SK-N-SH (cell line): ENCODE measurements at places on chromosomes 1 and 21. TPM values are rescaled to one million over a fixed set of nuclear protein-coding genes. Genes with fewer than 3 reads are reported as not detected.

DNA sequence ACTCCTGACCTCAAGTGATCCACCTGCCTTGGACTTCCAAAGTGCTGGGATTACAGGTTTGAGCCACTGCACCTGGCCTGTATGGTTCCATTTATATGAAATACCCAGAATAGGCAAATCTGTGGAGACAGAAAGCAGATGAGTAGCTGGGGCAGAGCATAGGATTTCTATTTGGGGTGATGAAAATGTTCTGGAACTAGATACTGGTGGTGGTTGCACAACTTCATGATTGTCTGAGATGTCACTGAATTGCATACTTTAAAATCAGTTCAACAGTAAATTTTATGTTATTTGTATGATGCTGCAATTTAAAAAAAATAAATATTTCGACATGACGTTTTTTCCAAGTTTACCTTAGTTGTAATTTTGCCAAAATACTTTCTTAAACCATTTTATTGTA lies 23.9 kb downstream of the ITSN1 start:
- H3K36me3 ChIP-seq = peaks cover 8% of the 10 kb centered on the region
- H3K27me3 ChIP-seq = no peaks in the 10 kb centered on the region
- no peak overlapping the region for H3K27ac ChIP-seq

GRCh38 chr1:99704356-99704816 lies 58.5 kb downstream of the PALMD start:
- no peaks in the 10 kb centered on the region; the same call in 1 of the 2 replicates for H3K4me1 ChIP-seq
- no peaks in the 10 kb centered on the region for H3K27me3 ChIP-seq
- no peak for DNase-seq
- H3K4me3 ChIP-seq = no peak overlapping the region
- H3K27ac ChIP-seq = no peak overlapping the region

GRCh38 chr1:30741239-30741894 lies 16.2 kb downstream of the LAPTM5 start:
- DNase-seq = no peak
- H3K4me3 ChIP-seq = no peak overlapping the region
- H3K27me3 ChIP-seq = no peaks in the 10 kb centered on the region
- no peaks in the 10 kb centered on the region for H3K36me3 ChIP-seq
- H3K4me1 ChIP-seq = no peaks in the 10 kb centered on the region
- H3K27ac ChIP-seq = no peak overlapping the region

DNA sequence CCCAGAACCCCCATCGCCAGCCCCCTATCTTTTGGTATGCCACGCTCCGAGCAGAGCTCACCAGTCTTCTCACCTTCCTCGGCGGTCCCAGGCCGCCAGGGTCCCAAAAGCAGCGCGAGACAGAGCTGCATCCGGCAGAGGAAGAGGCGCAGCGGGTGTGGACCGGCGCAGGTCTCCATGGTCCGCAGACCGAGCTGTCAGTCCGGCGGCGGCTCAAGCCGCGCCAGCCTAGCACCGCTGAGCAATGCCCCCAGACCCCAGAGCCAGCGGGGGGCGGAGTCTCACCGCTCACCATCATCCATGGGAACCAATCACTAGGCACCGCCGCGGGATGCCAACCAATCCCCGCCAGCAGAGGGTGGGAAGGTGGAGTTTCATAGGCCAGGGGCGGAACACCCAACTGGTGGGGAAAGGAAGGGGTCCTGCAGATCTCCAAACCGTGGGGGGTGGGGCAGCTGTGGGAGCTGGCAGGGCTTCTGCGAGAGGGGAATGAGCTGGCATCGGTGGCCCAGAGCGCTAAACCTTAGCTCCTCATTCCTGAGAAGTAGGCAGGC lies at the start of gene EPHA10:
EPHA10 (minus strand) TSS at position 233 of the 554 bp plus-strand sequence; CDS start at position 179, 54 bp downstream.
- peak within 1 kb of the TSS; percentile 42 for H3K4me3 ChIP-seq
- H3K27ac ChIP-seq = no peak within 1 kb of the TSS; the same call in 1 of the 2 replicates
- H3K36me3 ChIP-seq = no peaks in the 10 kb centered on the region
- peaks cover 13% of the 10 kb centered on the region; the same call in 1 of the 2 replicates for H3K4me1 ChIP-seq
- H3K27me3 ChIP-seq = peaks cover 40% of the 10 kb centered on the region

- H3K4me1 ChIP-seq = peaks cover 14% of the 10 kb centered on the region
- no peak overlapping the region for H3K27ac ChIP-seq
- peaks cover 50% of the 10 kb centered on the region for H3K36me3 ChIP-seq
- H3K4me3 ChIP-seq = no peak overlapping the region
Measured at GRCh38 chr1:54402896-54403295, 3.3 kb downstream of the SSBP3 start.

GRCh38 chr1:39394598-39394997 lies 96.8 kb upstream of the BMP8A start:
- H3K4me1 ChIP-seq = peaks cover 74% of the 10 kb centered on the region
- DNase-seq = no peak
- no peak overlapping the region for H3K4me3 ChIP-seq
- no peaks in the 10 kb centered on the region for H3K27me3 ChIP-seq
- H3K27ac ChIP-seq = peak overlapping the region; percentile 97
- peaks cover 6% of the 10 kb centered on the region for H3K36me3 ChIP-seq

- H3K4me1 ChIP-seq = peaks cover 41% of the 10 kb centered on the region
- H3K4me3 ChIP-seq = peak overlapping the region; percentile 53
Measured at GRCh38 chr1:25800703-25801377, 847 bp downstream of the SELENON start.

The ARMH1 gene
- 6.6 and 10.5 TPM in 2 replicates for polyA plus RNA-seq

The MRTO4 gene
- polyA plus RNA-seq = 48.4 and 55.2 TPM in 2 replicates

The BEST4 gene
- 0.08 and 0.12 TPM in 2 replicates for polyA plus RNA-seq

The BACE2 gene
- 21.8 and 23.4 TPM in 2 replicates for polyA plus RNA-seq

DNA sequence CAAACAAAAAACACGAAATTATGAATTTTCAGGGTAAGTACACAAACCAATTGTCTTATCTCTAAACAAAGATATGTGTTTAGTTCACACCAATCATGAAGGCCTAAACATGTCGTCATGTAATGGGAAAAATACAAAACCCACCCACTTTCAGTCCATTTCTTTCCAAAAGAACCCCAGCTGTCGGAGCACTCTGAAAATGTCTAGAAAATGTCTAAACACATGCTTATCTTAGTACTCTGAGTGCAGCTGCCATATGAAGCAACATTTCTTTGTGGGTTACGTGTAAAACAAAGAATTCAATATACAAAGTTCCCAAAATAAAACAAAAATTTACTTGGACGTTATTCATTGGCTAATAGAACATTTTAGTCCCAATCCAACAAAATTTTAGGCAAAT lies 22.7 kb downstream of the SERBP1 start:
- no peaks in the 10 kb centered on the region for H3K27me3 ChIP-seq
- H3K36me3 ChIP-seq = peaks cover 57% of the 10 kb centered on the region
- no peak overlapping the region for H3K4me3 ChIP-seq
- no peaks in the 10 kb centered on the region; the same call in 1 of the 2 replicates for H3K4me1 ChIP-seq

GRCh38 chr1:89706700-89707012 lies 73.7 kb downstream of the LRRC8C start:
- peaks cover 9% of the 10 kb centered on the region for H3K4me1 ChIP-seq
- no peaks in the 10 kb centered on the region for H3K27me3 ChIP-seq
- no peaks in the 10 kb centered on the region for H3K36me3 ChIP-seq
- no peak overlapping the region for H3K4me3 ChIP-seq
- no peak overlapping the region; the same call in 1 of the 2 replicates for H3K27ac ChIP-seq

GRCh38 chr1:162908780-162909179 lies 47.8 kb upstream of the CCDC190 start:
- H3K4me1 ChIP-seq = peaks cover 31% of the 10 kb centered on the region
- no peak for DNase-seq
- peak overlapping the region; percentile 99 for H3K27ac ChIP-seq
- no peaks in the 10 kb centered on the region for H3K27me3 ChIP-seq
- H3K36me3 ChIP-seq = no peaks in the 10 kb centered on the region

- peaks cover 59% of the 10 kb centered on the region for H3K36me3 ChIP-seq
- H3K27me3 ChIP-seq = no peaks in the 10 kb centered on the region
- no peak overlapping the region for H3K4me3 ChIP-seq
- H3K27ac ChIP-seq = peak overlapping the region; percentile 34; the same call in 1 of the 2 replicates
- no peaks in the 10 kb centered on the region for H3K4me1 ChIP-seq
Measured at GRCh38 chr1:180042988-180043622, 88.5 kb downstream of the CEP350 start.

The MROH9 gene
- polyA plus RNA-seq = 0.24 and 0.26 TPM in 2 replicates

DNA sequence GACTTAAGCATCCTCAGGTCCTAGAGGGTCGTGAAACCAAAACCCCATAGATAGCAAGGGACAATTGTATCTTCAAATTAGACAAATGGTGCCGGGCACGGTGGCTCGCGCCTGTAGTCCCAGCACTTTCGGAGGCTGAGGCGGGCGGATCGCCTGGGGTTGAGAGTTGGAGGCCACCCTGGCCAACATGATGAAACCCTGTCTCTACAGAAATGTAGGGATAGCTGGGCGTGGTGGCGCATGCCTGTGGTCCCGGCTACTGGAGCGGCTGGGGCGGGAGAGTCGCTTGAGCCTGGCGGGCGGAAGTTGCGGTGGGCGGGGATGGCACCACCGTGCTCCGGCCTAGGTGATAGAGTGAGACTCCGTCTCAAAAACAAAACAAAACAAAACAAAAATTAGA lies 780.6 kb downstream of the BRINP3 start:
- no peak overlapping the region for H3K27ac ChIP-seq
- no peaks in the 10 kb centered on the region for H3K27me3 ChIP-seq
- DNase-seq = no peak
- no peak overlapping the region for H3K4me3 ChIP-seq
- H3K4me1 ChIP-seq = no peaks in the 10 kb centered on the region

DNA sequence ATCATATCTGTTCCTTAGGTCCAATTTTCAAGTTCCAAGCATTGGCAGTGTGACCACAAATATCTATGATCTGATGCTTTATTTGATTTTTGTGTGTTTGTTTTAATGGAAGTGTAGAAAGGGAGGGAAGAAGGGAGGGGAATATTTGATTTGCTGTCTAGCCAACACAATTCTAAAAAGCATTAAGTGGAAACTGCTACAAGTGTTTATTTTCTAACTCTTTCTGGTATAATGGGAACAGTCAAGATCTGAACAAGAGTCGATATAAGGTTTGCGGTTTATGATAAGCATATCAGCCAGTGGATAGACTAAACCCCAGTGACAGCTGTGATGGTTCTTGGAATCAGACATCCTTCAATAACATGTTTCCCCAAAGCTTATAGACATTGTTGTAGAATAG lies 267.8 kb upstream of the SNX7 start:
- H3K27me3 ChIP-seq = no peaks in the 10 kb centered on the region
- H3K36me3 ChIP-seq = no peaks in the 10 kb centered on the region
- H3K4me1 ChIP-seq = peaks cover 14% of the 10 kb centered on the region
- H3K4me3 ChIP-seq = no peak overlapping the region
- no peak for DNase-seq
- no peak overlapping the region for H3K27ac ChIP-seq

The DCLRE1B gene
- 3.0 and 3.3 TPM in 2 replicates for polyA plus RNA-seq

The RNF186 gene
- not detected in 2 replicates for polyA plus RNA-seq

DNA sequence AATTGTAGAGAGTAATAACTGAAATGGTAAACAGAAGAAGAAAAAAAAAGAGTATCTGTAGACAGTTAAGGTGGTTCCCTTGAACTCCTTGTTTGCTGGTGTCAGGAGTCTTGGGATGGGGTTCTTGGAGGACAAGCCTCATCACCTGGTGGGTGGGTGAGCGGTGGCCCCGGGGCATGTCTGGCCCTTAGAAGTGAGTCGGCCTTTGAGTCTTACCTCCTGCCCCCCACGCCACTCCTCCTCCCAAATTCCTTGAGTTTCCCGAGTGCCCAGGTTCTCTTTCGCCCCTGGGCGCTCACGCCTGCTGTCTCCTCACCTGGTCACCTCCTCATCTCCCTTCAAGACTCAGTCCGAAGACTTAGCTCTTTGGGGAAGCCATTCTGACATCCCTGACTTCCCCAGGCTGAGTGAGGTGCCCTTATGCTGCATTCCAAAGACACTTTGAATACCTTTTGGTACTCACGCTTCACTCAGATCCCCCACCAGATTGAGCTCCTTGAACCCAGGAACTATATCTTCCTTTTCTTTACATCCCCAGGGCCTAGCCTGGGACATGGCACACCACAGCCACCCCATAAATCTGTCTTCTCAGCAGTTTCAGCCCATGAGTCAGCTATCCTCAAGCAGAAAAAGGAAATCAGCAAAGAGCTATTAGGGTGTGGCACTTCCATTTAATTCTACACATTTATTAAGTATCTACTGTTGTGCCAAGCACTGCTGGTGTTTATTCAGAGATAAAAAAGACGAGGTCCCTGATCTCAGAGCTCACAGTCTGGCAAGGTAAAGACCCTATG lies 13.5 kb upstream of the IKBKE start:
- H3K4me3 ChIP-seq = no peak overlapping the region
- H3K36me3 ChIP-seq = peaks cover 65% of the 10 kb centered on the region
- no peak overlapping the region for H3K27ac ChIP-seq
- H3K27me3 ChIP-seq = no peaks in the 10 kb centered on the region
- H3K4me1 ChIP-seq = peaks cover 33% of the 10 kb centered on the region

DNA sequence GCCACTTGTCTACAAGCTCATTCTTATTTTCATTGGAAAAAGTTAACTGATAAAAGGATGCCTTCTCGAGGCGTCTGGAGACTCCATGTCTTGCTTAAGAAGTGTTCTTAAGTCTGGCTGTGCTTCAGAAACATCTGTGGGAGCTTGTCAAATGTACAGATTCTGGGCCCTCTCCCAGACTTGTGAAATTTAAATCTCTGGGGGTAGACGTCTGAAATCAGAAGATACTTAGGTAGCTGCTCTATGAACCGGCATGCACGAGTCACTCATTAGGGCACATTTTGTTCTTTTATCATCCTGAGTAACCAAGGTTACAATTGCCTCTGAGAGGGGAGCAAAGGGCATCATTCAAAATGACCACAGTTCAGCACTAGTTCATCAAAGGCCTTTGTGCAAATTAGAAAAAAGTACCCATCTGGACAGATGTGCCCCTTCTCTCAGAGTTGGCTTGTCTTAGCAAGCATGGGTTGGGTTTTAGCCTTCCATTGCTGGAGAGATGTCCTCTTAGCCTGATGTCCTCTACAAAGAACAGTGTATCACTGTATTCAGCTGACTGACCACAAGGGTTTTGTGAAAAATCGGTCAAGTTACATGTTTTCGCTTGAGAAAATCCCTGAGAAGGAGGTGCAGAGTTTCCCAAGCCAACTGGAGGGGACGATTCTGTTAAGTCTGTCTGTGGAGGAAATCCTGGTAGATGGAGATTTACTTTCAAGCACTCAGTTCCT lies 156.9 kb downstream of the ASTN1 start:
- no peak for DNase-seq
- no peak overlapping the region for H3K4me3 ChIP-seq
- H3K27ac ChIP-seq = no peak overlapping the region
- H3K27me3 ChIP-seq = no peaks in the 10 kb centered on the region
- H3K36me3 ChIP-seq = no peaks in the 10 kb centered on the region
- no peaks in the 10 kb centered on the region for H3K4me1 ChIP-seq

GRCh38 chr1:91526496-91526895 lies 25.8 kb downstream of the CDC7 start:
- H3K27me3 ChIP-seq = no peaks in the 10 kb centered on the region
- no peak for DNase-seq
- no peak overlapping the region for H3K4me3 ChIP-seq

GRCh38 chr1:42817976-42818375 lies 779 bp upstream of the SVBP start:
- peak overlapping the region; percentile 85; the same call in 1 of the 2 replicates for H3K4me3 ChIP-seq
- peaks cover 11% of the 10 kb centered on the region for H3K36me3 ChIP-seq
- peaks cover 13% of the 10 kb centered on the region for H3K4me1 ChIP-seq

The LCE1E gene
- polyA plus RNA-seq = not detected in 2 replicates

The TMPRSS2 gene
- polyA plus RNA-seq = not detected in 2 replicates

The LY9 gene
- polyA plus RNA-seq = not detected in 2 replicates

The GJA8 gene
- not detected in 2 replicates for polyA plus RNA-seq

The OR2L2 gene
- 0.03 and 0.08 TPM in 2 replicates for polyA plus RNA-seq

The GJA5 gene
- polyA plus RNA-seq = not detected in 2 replicates

- no peak overlapping the region for H3K27ac ChIP-seq
- H3K4me3 ChIP-seq = no peak overlapping the region
- DNase-seq = no peak
Measured at GRCh38 chr1:212587888-212588510, 20.6 kb upstream of the ATF3 start.

The MR1 gene
- 7.0 and 9.7 TPM in 2 replicates for polyA plus RNA-seq

The PRRC2C gene
- polyA plus RNA-seq = 39.9 and 45.6 TPM in 2 replicates
